ENCODE measurements at places on chromosomes 2 and 18.

DNA sequence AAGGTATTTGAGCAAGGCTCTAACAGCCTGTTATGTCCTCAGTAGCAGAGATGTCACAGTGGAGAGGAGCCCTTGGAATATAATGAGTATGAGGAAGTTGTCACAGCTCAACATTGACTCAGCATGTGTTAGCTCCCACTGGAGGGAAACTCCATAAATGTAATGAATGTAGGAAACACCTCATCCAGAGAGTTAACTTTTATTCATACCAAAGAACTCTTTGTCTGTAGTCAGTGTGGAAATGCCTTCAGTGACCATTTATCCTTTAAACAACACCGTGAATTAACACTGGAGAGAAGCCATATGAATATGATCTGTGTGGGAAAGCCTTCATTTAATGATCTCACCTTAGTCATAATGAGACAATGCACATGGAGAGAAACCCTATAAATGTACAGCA is 59.7 kb downstream of the CYP1B1 start:
- DNase-seq, result no peak

DNA sequence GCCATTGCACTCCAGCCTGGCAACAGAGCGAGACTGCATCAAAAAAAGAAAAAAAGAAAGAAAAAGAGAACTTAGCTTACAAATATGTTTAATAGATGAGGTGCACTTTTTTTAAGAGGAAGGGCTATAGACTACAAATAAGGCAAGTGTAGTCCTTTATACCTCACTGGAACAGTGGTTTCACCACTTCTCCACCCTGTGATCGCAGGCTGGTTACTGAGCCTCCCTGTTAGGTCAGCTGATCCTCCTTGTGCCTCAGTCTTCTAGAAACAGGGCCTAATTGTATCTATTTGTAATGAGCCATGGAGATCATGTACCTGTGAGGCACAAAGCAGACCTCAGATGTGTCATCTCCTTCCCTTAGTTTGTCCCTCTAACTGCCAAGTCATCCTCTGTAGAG is 4.5 kb downstream of the CXCR2 start:
- DNase-seq, result no peak

DNA sequence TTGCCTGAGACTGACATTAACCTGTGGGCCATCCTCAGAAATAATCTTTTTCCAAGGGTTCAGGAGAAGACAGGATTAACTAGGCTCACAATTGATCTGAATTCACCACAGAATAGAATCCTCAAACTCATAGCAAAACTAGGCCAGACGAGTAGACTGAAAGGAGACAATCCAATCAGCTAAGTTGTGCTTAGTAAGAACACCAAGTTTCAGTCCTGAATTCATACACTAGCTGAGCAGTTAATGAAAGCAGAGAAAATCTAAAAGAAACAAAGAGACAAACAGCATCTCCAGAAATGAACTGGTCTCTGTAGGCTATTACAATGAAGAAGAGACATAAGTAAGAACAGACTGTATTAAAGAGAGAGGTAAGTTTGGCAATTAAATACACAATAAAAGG is 89.5 kb downstream of the GORASP2 start:
- DNase-seq, result no peak

GRCh38 chr2:137950238-137950637 is 14.0 kb upstream of the HNMT start:
- DNase-seq, result no peak

Measured in NCI-H1092 treated with DMSO at 0.1 percent for 48 hours (cell line).